ENCODE measurements at places on chromosomes 4 and X.

GRCh38 chrX:149079805-149080406 is 425.2 kb downstream of the IDS start:
- no peak for DNase-seq

GRCh38 chrX:9339603-9340491 is 125.0 kb upstream of the TBL1X start:
- no peak for DNase-seq

DNA sequence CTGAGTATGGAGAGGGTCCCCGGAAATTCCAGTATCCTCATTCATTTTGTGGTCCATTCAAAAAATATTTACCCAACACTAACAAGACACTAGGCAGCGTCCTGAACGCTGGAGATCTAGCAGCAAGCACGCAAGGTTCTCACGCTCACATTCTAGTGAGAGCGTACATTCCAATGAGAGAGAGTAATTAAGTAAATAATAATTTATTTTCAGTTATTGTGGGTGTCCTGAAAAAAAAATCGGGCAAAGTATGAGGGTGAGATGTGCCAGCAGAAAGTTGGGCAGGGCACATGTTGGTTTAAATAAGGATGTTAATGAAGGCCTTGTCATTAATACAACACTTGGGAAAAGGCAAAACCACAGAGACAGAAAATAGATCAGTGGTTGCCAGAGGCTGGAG is 4.0 kb upstream of the TMEM156 start:
- no peak for DNase-seq

DNA sequence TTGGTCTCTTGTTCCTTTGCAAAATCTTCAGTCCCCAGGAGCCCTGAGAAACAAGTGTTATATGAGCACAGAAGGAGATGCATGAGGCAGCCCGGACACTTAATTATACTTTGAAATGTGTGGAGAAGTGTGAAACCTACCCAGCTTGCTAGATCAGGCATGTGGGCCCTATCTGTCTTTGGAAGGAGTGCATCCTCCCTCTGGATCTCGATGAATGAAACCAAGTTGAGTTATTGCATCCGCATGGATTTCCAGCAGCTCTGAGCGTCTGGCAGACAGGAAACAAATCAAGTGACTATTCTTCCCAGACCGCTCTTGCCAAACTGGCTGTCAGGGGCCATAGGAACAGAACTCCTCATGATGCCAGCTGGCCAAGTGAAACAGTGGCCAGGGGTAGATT is 19.6 kb upstream of the SOWAHD start:
- DNase-seq, result no peak

Measured in HL-60 (cell line).